ENCODE measurements at places on chromosomes 6 and 20. TPM values are rescaled to one million over a fixed set of nuclear protein-coding genes. Genes with fewer than 3 reads are reported as not detected.

The EDN1 gene
- not detected for total RNA-seq

GRCh38 chr20:61014491-61014890 is 237.6 kb upstream of the CDH4 start:
- H3K4me3 ChIP-seq = no peak overlapping the region
- no peak for DNase-seq
- H3K4me1 ChIP-seq = no peaks in the 10 kb centered on the region
- H3K36me3 ChIP-seq = no peaks in the 10 kb centered on the region
- no peak overlapping the region for H3K27ac ChIP-seq

DNA sequence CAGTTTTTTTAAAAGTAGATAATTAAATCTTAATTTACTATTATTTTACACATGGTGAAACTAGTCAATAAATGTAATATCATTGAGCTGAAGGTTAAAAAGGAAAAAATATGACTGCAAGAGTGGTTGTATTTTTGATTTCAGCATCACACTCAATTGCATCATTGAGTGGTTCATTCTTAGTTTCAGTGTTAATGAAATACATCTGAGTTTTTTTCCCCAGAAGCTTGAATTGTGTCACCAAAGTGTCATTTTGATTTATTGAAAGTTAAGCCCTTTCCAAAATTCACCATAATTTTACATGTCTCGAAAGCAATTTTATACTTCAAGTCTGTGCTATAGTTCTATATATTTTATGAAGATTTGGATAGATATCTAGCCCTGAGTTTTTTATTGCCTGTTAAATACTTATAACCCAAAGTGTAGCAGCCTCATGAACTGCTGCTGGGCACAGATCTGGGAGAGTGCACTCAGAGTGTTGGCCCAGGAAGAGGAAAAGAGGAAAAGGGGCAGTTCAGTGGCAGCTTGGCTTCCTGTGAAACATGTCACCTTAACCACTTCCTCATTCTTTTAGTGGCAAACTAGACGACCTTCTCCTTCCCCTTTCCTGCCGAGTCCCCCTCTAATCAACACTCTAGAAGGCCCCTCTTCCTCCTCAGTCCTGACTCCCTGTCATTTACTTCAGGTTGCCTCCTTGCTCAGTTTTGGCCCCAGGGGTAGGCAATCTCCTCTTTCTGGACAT is 140.7 kb downstream of the ESR1 start:
- no peak overlapping the region for H3K27ac ChIP-seq
- H3K4me1 ChIP-seq = peaks cover 9% of the 10 kb centered on the region
- no peaks in the 10 kb centered on the region for H3K27me3 ChIP-seq
- no peak for DNase-seq
- H3K36me3 ChIP-seq = no peaks in the 10 kb centered on the region

DNA sequence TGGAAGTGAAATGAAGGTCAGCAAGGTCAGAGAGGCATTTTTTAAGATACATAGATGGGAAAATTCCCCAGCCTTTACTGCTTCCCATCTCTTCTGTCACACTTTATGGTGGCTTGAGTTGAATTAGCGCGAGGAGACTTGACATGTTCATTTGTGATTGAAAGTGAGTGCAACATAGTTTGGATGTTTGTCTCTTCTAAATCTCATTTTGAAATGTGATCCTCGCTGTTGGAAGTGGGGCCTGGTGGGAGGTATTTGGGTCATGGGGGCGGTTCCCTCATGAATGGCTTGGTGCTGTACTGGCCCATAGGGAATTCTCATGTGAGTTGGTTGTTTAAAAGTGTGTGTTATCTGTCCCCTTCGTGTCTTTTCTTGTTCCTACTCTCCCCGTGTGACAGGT is 237.2 kb downstream of the CDKAL1 start:
- H3K4me1 ChIP-seq = no peaks in the 10 kb centered on the region
- H3K4me3 ChIP-seq = no peak overlapping the region
- no peak overlapping the region for H3K27ac ChIP-seq
- H3K36me3 ChIP-seq = no peaks in the 10 kb centered on the region
- H3K27me3 ChIP-seq = no peaks in the 10 kb centered on the region
- no peak for DNase-seq

- H3K4me3 ChIP-seq = no peak overlapping the region
- no peaks in the 10 kb centered on the region for H3K27me3 ChIP-seq
- no peak overlapping the region for H3K27ac ChIP-seq
Observed at GRCh38 chr6:159109391-159109790, 59.8 kb upstream of the FNDC1 start.

The TCF21 gene
- total RNA-seq = not detected

Measured in CD8-positive, alpha-beta memory T cell (primary cell).